Omental fat pad (tissue), 4 donors: ENCODE measurements at places on chromosomes 13 and 19. TPM values are rescaled to one million over a fixed set of nuclear protein-coding genes. Genes with fewer than 3 reads are reported as not detected.

Gene ANKLE1
- 0.56 TPM for total RNA-seq

Gene AP1M2
- 1.8 TPM for total RNA-seq

Gene CD79A
- total RNA-seq: not detected

Gene PCP2
- not detected for total RNA-seq

Gene FGF21
- total RNA-seq: not detected

Gene LINGO3
- not detected for total RNA-seq

Gene SSBP4
- 62.9 TPM for total RNA-seq

Gene PODNL1
- not detected for total RNA-seq

Gene BRME1
- total RNA-seq: 0.46 TPM

Gene GGN
- total RNA-seq: not detected

Gene FRY
- total RNA-seq: 89.7 TPM

Gene RASL11A
- total RNA-seq: 42.5 TPM

Gene ZNF566
- 13.4 TPM for total RNA-seq
